ENCODE measurements at places on chromosomes 16 and 17.

GRCh38 chr17:74563358-74563757 lies 4.0 kb downstream of the CD300H start:
- no peak for DNase-seq

DNA sequence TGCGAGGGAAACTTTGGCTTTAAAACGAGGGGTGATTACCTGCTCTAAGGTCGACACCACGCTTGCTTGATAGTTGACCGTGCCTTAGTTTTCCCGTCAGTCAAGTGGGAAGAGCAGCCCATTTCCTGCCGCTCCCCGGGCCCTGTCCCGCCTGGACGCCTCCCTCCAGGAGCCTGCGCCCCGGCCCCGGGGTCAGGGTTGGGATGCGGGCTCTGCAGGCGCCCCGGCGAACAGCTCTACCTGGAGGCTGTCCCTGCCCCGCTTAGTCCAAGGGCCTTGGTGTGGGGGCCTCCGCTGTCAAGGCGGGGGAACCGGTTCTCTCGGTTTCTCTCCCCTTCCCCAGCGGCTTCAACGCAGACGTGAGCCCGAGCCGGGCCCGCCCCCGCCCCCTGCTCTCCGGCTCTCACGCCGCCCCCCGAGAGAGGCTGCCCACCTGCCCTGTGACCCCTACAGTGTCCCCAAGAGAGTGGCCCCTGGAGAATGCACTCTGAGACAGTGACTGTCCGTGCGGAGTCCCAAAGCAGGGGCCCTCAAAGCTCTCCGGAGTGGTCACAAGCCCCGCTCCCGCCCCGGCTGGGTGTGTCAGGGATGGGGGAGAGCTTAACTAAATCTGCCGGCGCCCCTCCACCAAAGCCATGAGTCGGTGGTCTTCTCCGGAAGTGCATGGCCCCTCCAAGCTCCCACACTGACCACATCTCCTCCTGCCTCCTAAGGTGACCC lies 117.4 kb upstream of the SMURF2 start:
- no peak for DNase-seq

DNA sequence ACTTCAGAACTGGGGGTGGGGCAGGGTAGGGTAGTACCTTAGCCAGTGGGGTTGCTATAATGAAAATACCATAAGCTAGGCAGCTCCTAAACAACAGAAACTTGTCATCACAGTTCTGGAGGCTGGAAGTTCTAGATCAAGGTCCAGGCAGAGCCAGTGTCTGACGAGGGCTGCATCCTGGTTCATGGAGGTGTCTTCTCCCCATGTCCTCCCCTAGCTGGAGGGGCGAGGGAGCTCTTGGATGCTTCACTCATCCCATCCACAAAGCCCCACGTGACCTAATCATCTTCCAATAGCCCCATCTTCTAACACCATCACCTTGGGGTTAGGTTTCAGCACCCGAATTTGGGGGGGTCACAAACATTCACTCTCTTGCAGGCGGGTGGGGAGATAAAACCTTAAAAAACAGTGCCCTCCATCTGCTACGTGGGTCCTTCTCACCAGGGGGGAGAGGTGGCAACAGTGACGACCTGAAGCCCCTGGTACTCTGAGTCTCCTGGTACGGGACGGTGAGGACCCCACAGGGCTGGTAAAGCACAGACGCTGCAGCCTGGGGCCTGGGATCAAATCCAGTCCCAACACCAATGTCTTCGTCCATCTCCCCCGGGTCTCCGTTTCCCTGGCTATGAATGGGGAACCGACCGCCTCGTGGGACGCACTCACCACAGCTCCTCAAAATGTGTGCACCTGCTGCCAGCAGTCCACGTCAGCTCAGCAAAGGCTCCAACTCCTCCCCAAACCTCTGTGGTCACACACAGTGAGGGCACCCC lies 22.8 kb downstream of the RAB40B start:
- no peak for DNase-seq

GRCh38 chr17:4248504-4249277 lies 15.1 kb downstream of the ANKFY1 start:
- no peak for DNase-seq

- no peak for DNase-seq
These were observed 428.4 kb downstream of the MAF start for GRCh38 chr16:79171931-79172705.

DNA sequence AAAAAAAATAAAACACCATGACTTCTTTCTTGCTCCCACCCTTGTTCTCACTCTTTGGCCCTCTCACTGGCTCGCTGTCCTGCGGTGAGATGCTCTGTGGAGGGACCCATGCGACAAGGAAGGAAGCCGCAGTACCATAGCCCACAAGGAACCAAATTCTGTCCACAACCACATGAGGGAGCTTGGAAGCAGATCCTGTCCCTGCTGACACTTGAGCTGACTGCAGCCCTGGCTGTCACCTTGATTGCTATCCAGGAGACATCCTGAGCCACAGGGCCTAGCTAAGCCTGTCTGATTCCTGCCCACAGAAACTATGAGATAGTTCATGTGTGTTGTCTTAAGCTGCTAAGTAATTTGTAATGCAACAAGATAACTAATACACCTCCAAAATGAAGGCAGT lies 4.8 kb upstream of the MT2A start:
- no peak for DNase-seq

DNA sequence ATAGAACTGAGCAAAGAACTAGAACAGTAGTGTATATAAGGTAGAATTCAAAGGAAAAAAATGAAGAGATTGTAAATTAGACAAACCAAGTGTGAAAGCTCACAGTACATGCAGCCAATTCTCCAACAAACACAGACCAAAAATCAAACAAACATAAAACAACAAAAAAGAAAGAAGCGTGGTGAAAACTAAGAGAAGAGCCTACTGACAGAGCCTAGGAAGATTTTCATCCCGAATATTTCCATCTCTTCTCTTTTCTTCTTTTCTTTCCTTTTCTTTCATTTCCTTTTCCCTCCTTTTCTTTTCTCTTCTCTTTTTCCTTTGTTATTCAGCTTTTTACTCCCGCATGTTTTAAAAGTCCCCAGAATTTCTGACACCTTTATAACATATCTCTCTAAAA lies 1103.6 kb downstream of the CDH8 start:
- DNase-seq: no peak

GRCh38 chr16:86924537-86924936 lies 346.2 kb downstream of the FOXL1 start:
- DNase-seq: no peak

GRCh38 chr16:73031155-73031866 lies 16.6 kb downstream of the ZFHX3 start:
- no peak for DNase-seq

DNA sequence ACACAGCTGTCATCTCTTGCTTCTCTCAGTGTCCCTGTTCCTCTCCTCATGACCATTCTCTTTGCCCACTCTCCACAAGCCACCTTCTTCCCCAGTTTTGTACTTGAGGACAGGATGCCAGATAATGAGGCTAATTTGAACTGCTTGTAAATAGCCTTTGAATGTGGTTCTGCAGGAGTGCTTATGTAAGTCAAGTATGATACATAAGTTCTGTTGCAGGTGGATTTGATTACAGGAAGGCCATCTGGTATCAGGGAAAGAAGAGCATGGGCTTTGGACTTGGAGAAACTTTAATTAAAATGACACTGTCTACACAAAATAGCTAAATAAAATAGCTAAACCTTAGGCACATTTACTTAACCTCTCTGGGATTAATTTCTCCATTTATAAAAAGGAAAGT lies 120.2 kb upstream of the HLF start:
- no peak for DNase-seq

DNA sequence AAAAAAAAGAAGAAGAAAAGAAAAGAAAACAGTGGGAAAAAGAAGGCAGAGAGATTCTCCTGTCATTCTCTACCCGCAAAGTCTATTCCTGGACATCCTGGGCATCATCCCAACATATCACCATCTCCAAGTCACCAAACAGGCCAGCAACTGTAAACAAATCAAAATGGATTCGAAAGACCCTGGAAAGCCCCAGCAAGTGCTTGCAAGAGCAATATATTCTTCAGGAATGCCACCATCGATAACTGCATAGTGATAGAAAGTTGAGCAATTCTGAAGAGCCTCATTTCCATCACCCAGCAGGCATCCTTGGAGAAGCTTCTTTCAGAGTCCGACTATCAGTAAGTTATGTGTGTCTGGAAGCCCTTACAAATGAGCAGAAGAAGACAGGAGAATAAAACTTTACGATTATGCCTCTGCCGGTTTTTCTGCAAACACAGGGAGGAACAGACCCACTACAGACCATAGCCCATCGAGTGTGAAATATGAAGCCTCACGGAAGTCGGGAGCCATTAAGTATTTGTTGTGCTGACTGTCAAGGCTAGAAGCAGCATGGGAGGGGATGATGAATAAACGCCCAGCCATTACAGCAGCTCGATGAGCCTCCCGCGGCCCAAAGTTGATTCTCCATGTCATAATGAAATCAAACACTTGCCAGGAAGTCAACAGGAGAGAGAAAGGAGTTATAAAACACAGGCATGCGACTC lies 64.5 kb upstream of the SEC14L1 start:
- DNase-seq: no peak

DNA sequence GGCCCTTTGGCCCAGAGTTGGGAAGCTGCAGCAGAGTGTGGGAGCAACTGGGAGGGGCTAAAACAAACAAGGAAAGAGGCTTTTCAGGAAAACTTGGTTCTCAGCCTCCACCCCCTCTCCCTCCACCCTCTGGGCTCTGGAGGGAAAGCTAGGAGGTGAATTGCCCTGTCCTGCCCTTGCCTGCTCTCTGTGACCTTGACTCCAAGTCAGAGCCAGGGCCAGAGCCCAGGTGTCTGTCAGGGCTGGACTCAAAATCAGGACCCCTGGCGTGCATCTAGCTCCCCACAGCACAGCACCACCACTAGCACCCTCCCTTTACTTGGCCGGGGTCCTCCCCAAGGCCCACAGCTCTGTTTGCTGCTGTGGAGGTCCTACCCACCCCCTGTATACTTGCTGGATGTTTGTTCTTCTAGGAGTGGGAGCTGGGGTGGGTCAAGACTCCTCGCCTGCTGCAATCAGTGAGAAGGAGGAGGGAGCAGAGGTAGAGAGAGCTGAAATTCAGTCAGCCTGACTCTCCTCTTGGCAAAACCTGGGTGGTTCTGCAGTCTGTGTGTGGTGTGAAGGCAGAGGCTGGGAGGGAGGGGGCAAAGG lies 2.8 kb upstream of the NR1D1 start:
- DNase-seq: no peak

DNA sequence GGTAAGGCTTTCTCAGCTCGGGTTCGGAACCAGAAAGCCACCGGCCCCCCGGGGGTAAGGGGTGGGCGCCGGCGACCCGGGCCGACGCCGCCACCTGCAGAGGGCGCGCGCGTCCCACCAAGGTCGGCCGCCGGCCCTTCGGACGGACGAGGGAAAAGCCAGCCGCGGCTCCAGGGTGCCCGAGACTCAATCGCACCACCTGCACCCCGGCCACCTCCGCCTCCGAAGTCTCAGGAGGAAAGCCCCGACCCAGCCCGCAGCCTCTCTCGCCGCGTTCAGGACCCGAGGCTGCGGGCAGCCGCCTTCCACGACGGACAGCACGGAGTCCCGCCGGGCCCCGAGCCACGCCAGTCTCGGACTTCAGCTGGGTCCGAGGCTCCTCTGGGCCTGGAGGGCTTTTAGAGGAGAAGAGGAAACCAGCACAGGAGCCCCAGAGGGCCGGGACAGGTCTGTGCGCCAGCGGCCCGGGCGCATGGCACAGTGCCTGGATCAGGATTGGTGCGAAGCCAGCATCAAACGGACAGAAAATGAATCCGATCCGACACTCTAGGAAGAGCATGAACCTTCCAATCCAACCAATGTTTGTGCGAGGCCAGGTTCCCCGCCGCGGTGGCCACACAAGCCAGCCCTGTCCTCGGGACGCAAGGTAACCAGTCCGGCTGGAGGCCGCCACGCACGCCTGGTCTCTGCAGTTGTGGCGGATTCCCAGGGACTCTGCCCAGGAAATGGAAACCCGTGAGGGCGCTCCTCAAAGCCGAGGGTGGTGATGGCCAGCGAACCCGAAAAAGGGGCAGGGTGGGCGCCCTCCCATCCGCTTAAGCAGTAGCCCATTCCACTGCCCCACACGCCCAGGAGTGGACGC lies 6.7 kb downstream of the CBX8 start:
- peak; percentile 24 for DNase-seq

GRCh38 chr17:4318596-4318995 lies 47.9 kb downstream of the UBE2G1 start:
- no peak for DNase-seq

DNA sequence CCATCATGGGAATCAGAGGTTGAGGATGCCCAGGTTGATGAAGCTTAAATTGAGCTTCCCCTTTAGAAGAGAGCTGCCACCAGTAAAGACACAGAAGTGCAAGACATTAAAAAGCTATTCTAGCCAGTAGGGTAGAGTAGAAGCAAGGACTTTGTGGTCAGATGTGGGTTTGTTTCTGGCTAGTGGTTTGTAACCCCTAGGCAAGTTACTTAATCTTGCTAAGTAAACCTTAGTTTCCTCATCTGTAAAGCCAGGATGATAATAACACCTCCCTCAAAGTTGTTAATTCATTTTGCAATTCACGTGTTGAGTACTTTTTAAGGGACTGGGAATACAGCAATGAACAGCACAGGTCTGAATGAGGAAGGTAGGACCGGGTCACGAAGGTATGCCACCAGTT lies 3.6 kb downstream of the SNTB2 start:
- no peak for DNase-seq

GRCh38 chr16:11205754-11206581 lies 50.0 kb downstream of the SOCS1 start:
- DNase-seq: no peak

GRCh38 chr17:34302636-34303035 lies 16.6 kb upstream of the CCL8 start:
- no peak for DNase-seq

DNA sequence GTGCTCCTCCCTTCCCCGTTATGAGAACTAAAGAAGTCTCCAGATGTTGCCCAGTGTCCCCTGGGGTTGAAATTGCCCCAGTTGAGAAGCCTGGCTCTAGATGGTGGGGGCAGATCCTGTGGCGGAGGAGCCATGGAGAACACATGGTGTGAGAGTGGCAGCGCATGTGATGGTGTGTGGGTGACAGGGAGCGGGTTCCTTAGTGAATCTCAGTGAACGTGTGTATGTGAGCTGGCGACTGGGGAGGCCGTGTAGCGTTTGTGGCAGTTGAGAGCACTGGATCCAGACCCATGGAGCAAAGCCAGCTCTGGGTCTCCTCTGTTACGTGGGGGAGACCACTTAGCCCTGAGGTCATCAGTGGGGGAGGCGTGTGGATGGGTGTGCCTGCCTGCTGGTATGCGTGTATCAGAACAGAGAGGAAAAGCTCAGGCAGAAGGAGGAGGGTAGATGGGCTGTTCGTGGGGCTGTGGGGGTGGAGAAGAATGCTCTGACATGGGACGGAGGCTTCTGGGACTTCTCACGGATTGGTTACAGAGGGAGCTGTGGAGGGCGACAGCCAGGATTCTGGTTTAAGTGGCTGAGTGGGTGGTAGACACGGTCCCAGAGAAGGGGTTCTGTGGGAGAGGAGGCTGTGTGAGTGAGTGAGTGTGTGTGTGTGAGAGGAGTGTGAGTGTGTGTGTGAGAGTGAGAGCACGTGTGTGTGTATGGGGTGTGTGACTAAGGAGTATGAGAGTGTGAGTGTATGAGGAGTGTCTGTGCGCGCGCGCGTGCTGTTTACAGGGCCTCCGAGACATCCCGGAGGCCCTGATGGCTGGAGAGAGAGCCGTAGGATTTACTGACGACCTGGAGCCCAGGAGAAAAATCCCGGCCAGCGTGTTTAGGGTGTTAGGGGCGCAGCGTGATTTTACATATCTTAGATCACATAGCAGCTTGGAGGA lies 193.8 kb downstream of the SNX29 start:
- no peak for DNase-seq

Measured in activated naive CD4-positive, alpha-beta T cell treated with Interleukin-2 at 50 U/mL for 16 hours (primary cell).